Left hindlimb (tissue), 1 donor: ENCODE measurements at places on chromosomes 7 and 10.
A peak's percentile ranks its signal among the peaks of the same experiment; 100 is the strongest.

- DNase-seq = peak; percentile 88
These were observed 83.5 kb upstream of the CUX1 start for GRCh38 chr7:101733713-101734475.

- DNase-seq = no peak
These were observed 286.7 kb downstream of the CACNA2D1 start for GRCh38 chr7:82156893-82157292.

DNA sequence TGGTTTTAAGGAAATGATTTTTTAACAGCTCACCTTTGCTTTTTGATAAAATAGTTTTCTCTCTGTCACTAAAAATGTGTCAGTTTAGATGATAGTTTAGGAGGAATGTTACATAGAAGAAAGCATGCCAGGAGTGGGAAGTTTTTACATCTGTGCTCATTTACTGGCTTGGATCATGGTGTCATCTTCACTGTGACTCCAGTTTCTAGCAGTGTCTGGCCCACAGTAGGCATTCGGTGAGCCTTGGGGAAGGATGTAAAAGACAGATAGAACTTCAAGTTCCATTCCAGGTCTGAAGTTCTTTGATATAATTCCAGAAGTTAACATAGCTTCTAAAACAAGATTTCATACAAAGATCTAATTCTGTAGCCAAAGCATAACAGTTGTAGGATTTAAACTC lies 259.2 kb downstream of the BICC1 start:
- no peak for DNase-seq

GRCh38 chr7:112159351-112159750 lies 46.8 kb downstream of the DOCK4 start:
- no peak for DNase-seq

DNA sequence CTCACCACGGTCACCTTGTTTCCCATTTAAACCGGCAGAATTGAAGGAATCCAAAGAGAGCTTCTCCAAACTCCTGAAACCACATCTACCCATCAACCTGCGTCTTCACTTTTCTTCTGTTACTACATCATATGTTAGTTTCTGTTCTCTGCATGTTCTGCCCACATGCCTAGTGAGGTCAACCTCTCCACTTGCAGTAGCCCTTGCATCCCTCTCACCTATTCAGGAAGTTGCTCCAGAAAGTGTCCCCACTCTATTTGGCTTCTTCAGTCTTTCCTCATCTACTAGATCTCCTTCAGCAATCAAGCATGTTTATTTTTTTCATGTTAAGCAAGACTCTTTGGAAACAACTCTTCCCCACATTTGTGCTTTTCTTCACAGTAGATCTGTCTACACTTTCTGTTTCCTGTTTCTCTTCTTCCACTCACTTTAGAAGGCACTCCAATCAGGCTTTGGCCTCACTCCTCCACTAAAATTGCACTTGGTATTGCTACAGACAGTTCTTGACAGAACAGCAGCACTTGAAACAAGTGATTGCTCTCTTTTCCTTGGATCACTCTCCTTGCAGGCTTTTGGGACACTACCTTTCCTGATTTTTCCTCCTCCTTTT lies 7.5 kb downstream of the SAMD9L start:
- no peak for DNase-seq

- DNase-seq = no peak
These were observed 286.9 kb upstream of the NFE2L3 start for GRCh38 chr7:25864943-25865751.

DNA sequence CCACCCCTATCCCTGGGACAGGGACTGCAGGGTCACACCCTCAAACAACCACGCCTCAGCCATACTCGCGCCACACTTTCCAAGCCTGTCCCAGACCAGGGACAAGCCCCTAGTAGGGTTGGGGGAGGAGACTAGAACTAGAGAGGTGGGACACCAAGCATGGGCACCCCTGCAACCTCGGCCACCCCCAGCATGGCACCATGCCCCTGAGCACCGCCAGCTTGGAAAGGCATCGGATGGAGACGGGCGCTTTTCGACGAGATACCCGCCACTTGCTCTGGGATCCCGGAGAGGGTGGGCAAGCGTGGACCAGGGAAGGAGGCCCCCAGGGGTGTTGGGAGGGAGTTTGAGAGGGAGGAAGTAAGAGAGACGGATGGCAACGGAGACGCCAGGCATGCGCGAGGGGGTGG lies 13.1 kb upstream of the KMT2E start:
- no peak for DNase-seq

- no peak for DNase-seq
These were observed 115.6 kb upstream of the PHYHIPL start for GRCh38 chr10:59060852-59061251.

DNA sequence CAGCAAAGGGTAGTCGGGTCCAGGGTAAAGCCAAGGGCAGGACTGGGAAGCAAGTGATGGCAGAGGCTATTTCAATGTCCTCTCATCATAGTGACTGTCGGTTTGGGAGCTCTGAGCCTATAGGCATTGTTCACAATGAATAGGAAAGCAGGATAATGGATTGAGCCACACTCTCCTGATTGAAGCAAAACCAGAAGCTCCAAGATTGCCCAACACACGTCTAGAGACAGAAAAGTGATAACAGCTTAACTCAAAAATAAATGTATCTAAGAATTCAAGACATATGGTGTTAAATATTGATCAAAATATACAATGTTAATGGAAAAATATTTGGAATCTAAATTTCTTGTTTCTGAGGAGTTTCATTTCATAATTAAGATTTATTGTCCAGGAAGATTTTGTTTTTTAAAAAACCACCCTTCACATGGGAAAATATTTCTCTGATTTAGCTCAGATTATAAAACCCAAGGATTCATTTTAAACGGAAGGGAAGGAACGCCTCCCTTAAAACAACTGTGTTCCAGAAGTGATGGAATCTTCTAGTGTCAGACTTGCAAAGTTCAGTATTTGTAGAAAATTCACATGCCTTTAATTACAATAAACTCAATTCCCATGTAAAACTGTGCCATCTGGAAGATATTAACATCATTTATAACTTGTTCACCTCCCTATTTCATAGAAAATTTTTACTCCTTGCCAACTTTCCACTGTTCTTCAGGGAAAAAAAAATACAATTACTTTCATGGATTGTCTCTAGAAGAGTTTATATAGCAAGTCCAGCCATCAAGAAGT lies 54.5 kb downstream of the NRP1 start:
- DNase-seq = no peak

- no peak for DNase-seq
These were observed 44.8 kb upstream of the HHEX start for GRCh38 chr10:92644921-92645320.

DNA sequence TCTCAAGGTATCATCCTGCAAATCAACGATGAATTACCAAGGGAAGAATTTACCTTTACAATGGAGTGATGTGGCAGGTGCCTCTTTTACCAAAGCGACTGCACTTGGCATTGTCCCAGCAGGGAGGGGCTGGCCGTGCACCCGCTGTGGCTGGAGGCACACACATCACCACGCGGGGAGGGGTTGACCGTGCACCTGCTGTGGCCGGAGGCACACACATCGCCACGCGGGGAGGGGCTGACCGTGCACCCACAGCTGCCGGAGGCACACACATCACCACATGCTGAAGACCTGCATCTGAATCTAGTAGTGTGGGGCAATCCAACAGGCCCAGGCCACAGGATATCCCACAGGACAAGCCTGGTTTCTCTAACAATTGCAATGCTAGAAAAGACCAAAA lies 493.5 kb downstream of the DNAJB6 start:
- DNase-seq = no peak

- DNase-seq = peak; percentile 47
These were observed 334.4 kb downstream of the SUGCT start for GRCh38 chr7:40468891-40469864.

DNA sequence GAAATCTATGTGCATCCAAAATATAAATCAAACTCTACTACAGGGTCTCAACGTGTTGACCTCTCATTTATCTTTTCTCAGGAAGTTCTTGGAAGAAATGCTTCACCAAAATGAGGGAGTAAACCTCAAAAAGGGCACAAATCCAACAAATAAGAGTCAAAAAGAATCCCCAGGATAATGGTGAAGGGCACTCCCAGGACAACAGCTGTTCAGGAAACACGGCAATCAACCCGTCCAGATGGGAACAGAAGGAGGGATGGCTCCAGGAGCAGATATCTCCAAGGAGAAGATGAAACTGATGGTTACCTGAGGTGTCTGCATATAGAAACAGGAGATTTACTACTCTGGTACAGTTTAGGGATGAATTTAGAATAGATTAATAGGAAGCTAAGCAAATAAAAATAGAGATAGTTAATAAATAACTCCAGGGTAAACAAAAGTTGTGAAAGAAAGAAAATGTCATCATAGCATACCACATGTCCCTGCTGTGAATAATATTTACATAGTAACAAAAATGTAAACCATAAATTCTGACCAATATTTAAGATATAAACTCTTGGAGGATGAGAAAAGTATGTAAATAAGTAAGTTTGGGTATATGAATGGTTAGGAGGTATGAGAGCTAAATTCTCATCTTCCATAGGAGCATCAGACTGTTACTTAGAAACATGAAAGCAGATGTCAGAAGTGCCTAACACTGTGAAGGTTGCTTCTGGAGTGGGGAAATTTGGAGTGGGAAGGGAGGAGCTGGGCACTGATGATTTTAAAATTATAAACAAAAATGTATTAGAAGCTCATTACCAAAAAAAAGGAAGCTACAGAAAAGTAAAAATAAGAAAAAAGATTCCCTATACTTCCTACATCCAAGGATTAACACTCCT lies 237.5 kb upstream of the HPS1 start:
- no peak for DNase-seq

DNA sequence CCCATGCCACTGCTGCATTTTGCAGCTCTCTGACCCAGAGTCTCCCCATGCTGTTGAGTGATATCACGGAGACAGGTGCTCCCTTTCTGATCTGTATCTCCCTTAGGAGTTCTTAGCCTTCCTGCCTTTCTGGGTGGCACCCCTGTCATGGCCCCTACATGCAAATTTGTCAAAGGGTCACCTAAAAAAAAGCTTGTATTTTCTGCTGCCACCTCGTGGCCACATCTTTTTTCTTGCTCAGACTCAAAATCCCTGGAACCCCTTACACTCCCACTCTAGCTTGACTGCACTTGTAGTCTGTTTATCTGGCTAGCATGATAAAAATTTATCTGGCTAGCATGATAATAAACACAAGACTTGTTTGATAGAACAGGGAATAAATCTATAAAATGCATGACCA lies 809.1 kb downstream of the SORCS1 start:
- DNase-seq = no peak

GRCh38 chr10:123443924-123444323 lies 222.2 kb upstream of the GPR26 start:
- DNase-seq = no peak

- DNase-seq = no peak
These were observed 24.6 kb upstream of the MKLN1 start for GRCh38 chr7:131302876-131303707.

- DNase-seq = no peak
These were observed 30.2 kb upstream of the C10orf53 start for GRCh38 chr10:49649294-49649693.
